ENCODE measurements at places on chromosomes 2 and 18.

DNA sequence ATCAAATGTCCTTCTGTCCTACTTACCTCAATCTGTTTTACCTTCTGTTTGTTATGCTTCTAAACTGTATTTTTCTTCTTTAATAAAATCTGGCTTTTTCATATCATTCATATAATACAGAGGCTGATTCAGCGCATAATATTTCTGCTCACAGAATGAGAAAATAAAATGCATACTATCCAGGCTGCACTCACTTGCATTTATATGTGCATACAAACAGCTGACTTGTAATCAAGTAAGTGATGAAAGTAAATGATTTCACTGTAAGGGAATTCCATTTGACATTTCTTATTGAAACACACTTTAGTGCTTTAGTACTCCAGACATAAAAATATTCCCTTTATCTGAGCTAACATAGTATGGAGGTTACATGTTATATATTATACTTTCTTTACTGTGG lies 75.3 kb upstream of the PROKR1 start:
- no peak for DNase-seq

- no peak for DNase-seq
Observed at GRCh38 chr2:146241023-146241422, 1603.8 kb upstream of the ACVR2A start.

- DNase-seq: no peak
Observed at GRCh38 chr2:49404108-49404507, 249.8 kb upstream of the FSHR start.

DNA sequence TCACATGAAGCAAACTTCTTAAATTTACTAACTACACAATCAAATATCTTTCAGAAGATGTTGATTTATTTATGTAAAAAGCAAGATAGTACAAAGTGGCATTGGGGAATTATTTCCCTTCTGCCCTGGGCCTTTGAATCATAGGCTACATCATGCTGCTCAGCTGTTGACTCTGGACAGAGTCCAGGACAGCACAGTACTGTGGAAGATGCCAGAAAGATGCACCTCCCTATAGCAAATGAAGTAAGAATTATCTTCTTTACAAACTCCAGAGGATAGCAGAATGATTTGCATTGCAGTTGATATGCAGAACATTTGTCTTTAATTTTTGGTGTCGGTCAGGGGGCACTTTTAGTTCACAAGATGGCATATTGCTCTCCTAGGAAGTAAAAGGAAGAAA lies 1354.5 kb upstream of the ZEB2 start:
- no peak for DNase-seq

GRCh38 chr18:56306797-56307196 lies 331.6 kb downstream of the TXNL1 start:
- no peak for DNase-seq

DNA sequence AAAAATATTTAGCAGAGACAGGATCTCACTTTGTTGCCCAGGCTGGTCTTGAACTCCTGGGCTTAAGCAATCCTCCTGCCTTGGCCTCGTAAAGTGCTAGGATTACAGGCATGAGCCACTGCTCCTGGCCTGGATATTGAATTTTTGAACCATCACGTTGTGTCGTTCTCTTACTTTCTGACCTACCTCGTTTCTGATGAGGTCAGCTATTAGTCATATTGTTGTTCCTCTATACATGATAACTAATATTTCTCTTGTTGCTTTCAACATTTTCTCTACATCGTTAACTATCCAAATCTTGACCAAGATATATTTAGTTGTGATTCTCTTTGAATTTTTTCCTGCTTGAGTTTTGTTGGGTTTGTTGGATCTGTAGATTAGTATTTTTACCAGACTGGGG lies 541.3 kb upstream of the SOX11 start:
- DNase-seq: no peak

- peak; percentile 42 for DNase-seq
Observed at GRCh38 chr2:2016651-2017311, 272.5 kb upstream of the PXDN start.
